A549 treated with ZK216348 at 1 μM for 4 hours (cell line): ENCODE measurements at places on chromosomes 16 and 17. TPM values are rescaled to one million over a fixed set of nuclear protein-coding genes. Genes with fewer than 3 reads are reported as not detected.

The LPCAT2 gene
- total RNA-seq = 4.1 to 9.1 TPM (median 6.5 TPM) in 5 replicates

The SLC13A2 gene
- total RNA-seq = 0.08 to 0.20 TPM (median 0.16 TPM) in 5 replicates

The FBXL20 gene
- total RNA-seq = 6.9 to 9.3 TPM (median 7.4 TPM) in 5 replicates

The SLC5A11 gene
- total RNA-seq = 0.42 to 0.73 TPM (median 0.60 TPM) in 5 replicates

The VASN gene
- total RNA-seq = 3.7 to 6.9 TPM (median 6.2 TPM) in 5 replicates

The NPIPA7 gene
- total RNA-seq = 6.1 to 13.5 TPM (median 12.3 TPM) in 5 replicates

The PDIA2 gene
- total RNA-seq = 0.20 to 0.84 TPM (median 0.73 TPM) in 5 replicates

The KRTAP2-2 gene
- not detected in 5 replicates for total RNA-seq

The CHST5 gene
- total RNA-seq = 0.08 TPM in 1 of 5 replicates, not detected in the others

The PYDC1 gene
- total RNA-seq = not detected in 5 replicates

The PRAC2 gene
- not detected in 5 replicates for total RNA-seq

The SPOP gene
- total RNA-seq = 37.8 to 44.6 TPM (median 40.7 TPM) in 5 replicates

The TMEM204 gene
- not detected in 5 replicates for total RNA-seq

The RMI2 gene
- 21.3 to 37.1 TPM (median 33.3 TPM) in 5 replicates for total RNA-seq

The WFIKKN1 gene
- total RNA-seq = 0.18 to 0.26 TPM (median 0.22 TPM) in 4 of 5 replicates, not detected in the other

The ALDH3A1 gene
- total RNA-seq = 787 to 1,153 TPM (median 809 TPM) in 5 replicates

The CFAP97D1 gene
- not detected in 5 replicates for total RNA-seq

The FBXO39 gene
- not detected in 5 replicates for total RNA-seq

The MYO1D gene
- 1.4 to 3.0 TPM (median 2.3 TPM) in 5 replicates for total RNA-seq

The C16orf74 gene
- 10.3 to 16.7 TPM (median 15.6 TPM) in 5 replicates for total RNA-seq

The ACSM3 gene
- 2.8 to 6.9 TPM (median 4.1 TPM) in 5 replicates for total RNA-seq

The TSPAN10 gene
- total RNA-seq = 2.5 to 6.8 TPM (median 4.7 TPM) in 5 replicates

The TMEM88 gene
- total RNA-seq = 0.30 to 0.46 TPM (median 0.45 TPM) in 5 replicates

The C1QBP gene
- total RNA-seq = 505 to 658 TPM (median 563 TPM) in 5 replicates

The KRT27 gene
- not detected in 5 replicates for total RNA-seq

The SLC35G6 gene
- not detected in 5 replicates for total RNA-seq

The CDH3 gene
- 0.15 to 0.68 TPM (median 0.20 TPM) in 5 replicates for total RNA-seq

The SDK2 gene
- total RNA-seq = 0.62 to 1.3 TPM (median 0.86 TPM) in 5 replicates

The DNAI2 gene
- not detected in 5 replicates for total RNA-seq

The ITGB3 gene
- 2.7 to 5.7 TPM (median 4.7 TPM) in 5 replicates for total RNA-seq

The ZC3H18 gene
- total RNA-seq = 41.1 to 61.6 TPM (median 53.2 TPM) in 5 replicates

The NEK8 gene
- total RNA-seq = 2.2 to 5.0 TPM (median 4.8 TPM) in 5 replicates

The ICAM2 gene
- not detected in 5 replicates for total RNA-seq

The ALKBH5 gene
- 49.2 to 61.6 TPM (median 57.5 TPM) in 5 replicates for total RNA-seq

The HOXB4 gene
- 0.12 to 0.29 TPM (median 0.16 TPM) in 5 replicates for total RNA-seq

The COL1A1 gene
- total RNA-seq = 4.5 to 10.2 TPM (median 8.2 TPM) in 5 replicates

The TSNAXIP1 gene
- total RNA-seq = 0.32 to 0.86 TPM (median 0.43 TPM) in 5 replicates

The TMC7 gene
- total RNA-seq = 6.9 to 10.5 TPM (median 8.7 TPM) in 5 replicates

The PNPO gene
- 20.5 to 26.4 TPM (median 21.4 TPM) in 5 replicates for total RNA-seq

The DNAAF1 gene
- total RNA-seq = 0.18 to 0.28 TPM (median 0.22 TPM) in 4 of 5 replicates, not detected in the other
